ENCODE measurements at places on chromosomes 6 and 20.

GRCh38 chr6:21098744-21099143 lies 494.8 kb upstream of the SOX4 start:
- no peak for DNase-seq

DNA sequence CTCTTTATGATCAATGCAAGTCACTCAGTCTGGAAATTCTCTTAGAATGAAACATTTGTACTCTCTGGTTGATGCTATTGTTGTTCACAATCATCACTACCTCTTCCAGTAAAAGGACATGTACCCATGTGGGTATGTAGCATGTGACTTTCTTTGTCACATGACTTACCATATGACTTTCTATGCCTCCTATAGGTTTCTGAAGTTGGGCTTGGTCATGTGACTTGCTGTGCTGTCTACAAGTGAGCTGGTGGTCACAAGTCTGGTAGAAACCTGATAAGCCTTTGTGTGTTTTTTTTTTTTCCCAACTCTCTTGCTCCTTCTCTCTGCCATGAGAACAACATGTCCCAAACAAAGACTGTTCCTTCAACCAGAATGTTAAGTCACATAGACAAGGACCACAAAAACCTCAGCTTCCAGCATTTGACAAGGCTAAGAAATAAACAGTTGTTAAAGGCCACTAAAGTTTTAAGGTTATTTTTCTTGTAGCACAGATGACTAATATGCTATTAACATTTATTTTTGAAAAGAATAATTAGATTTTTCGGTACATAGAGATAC lies 379.2 kb upstream of the SLC35B3 start:
- no peak for DNase-seq

GRCh38 chr6:33336495-33336894 lies 19.0 kb upstream of the ZBTB22 start:
- DNase-seq: no peak

- DNase-seq: no peak
Measured at GRCh38 chr20:5652626-5653553, 97.3 kb upstream of the SHLD1 start.

DNA sequence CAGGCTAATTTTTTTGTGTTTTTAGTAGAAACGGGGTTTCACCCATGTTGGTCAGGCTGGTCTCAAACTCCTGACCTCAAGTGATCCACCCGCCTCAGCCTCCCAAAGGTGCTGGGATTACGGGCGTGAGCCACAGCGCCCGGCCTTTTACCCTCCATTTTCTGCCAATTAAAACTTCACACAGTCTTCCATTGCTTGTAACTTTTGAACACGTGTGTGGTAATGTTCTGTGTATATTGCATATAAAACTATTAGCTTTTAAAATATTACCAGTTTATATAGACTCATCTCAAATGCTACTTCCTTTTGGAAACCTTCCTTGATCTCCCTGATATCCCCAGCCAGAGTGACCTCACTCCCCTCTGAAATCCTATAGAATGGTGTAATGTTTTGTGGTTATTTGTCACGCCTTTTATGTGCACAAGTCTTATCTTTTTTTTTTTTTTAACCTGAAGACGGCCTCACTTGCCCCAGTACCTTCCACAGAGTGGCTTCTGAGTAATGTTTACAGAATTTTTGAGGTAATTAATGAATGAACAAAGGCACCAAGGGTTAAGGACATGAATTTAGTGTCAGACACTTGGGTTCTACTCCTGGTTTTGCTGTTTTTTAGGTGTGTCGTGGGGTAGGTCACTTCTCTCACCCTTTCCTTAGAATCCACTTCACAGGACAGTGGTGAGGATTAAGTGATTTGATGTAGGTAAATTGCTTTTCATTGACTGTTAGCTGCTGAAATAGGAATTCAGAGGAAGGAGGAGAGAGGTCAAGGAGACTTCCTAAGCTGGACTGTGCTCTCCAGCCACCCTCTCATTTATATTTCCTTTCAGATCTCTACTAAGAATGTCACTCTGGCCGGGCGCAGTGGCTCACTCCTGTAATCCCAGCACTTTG lies 11.2 kb upstream of the MMP24 start:
- DNase-seq: peak; percentile 59

DNA sequence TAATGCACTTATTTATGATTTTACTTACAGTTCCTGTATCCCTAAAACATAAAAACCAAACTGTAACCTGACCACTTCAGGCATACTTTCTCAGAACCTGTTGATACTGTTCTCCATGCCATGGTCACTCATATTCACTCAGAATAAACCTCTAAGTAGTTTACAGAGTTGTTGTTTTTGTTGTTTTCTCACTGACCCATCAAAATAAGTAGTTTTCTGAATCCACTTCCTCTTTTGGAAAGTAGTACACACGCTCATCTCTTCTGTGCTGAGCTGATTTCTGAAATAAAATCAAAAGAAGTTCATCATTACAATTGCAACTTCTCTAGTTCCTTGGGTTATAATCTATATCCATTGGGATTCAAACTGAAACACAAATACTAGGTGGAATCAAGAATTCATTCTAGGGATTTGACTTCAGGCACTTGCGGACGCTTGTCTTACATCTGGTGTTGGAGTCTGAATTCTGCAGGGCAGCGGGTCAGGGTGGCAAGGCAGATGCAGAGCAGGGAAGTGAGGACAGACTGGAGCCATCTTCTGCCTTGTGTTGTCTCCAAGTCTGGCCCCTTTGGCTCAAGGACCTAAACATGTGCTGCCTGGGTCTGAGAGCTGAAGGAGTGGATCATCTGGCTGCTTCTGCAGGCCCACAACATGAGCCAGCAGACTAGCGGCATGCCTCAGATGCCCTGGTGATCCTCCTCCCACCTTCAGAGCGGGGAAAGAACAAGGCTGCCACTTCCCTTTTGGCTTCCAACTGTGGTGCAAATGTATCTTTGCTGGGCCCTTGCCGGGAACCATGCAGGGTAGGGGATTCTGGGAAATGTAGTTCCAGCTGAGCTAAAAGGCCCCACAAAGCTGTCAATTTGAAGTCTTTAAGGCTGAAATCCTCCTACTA lies 167.9 kb upstream of the MYLIP start:
- no peak for DNase-seq

DNA sequence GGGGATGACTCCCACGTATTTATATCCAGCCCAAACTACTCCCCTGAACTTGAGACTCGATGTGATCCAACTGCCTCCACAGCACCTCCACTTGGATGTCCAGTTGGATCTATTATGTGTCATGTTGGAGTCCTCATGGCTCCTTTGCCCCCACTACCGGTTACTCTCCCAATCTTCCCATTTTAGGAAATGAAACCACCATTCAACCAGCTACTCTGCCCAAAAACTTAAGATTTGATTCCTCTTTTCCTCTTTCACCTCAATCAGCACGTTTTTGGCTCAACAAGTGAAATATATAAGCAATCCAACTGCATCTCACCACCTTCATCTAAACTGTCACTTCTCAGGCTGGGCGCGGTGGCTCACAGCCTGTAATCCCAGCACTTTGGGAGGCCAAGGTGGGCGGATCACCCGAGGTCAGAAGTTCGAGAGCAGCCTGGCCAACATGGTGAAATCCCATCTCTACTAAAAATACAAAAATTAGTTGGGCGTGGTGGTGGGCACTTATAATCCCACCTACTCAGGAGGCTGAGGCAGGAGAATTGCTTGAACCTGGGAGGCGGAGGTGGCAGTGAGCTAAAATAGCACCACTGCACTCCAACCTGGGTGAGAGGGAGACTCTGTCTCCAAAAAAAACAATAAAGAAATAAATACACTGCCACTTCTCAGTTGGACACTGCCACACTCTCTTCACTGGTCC lies 3.4 kb downstream of the AHCY start:
- no peak for DNase-seq

GRCh38 chr6:11525468-11526155 lies 11.9 kb upstream of the TMEM170B start:
- DNase-seq: no peak

- no peak for DNase-seq
Measured at GRCh38 chr6:100553243-100553642, 88.5 kb upstream of the SIM1 start.

Measured in H54 (cell line).